Neural crest cell (in vitro differentiated cells): ENCODE measurements at places on chromosomes 12 and 14. TPM values are rescaled to one million over a fixed set of nuclear protein-coding genes. Genes with fewer than 3 reads are reported as not detected.

The GLIPR1L2 gene
- total RNA-seq = 0.40 and 0.98 TPM in 2 replicates

The TXNDC16 gene
- 11.1 and 11.5 TPM in 2 replicates for total RNA-seq

The MIS18BP1 gene
- total RNA-seq = 55.2 and 58.9 TPM in 2 replicates

The XRCC3 gene
- 50.8 and 53.6 TPM in 2 replicates for total RNA-seq

The SDR9C7 gene
- not detected in 2 replicates for total RNA-seq

The CD69 gene
- not detected in 2 replicates for total RNA-seq

The KRT85 gene
- total RNA-seq = not detected in 2 replicates

The CCDC196 gene
- total RNA-seq = not detected in 2 replicates

The KRT3 gene
- total RNA-seq = not detected in 2 replicates

The CTDSP2 gene
- total RNA-seq = 83.2 and 83.4 TPM in 2 replicates

The LALBA gene
- not detected in 2 replicates for total RNA-seq

The SLC35F4 gene
- 0.37 TPM in 1 of 2 replicates, not detected in the other for total RNA-seq

The AMIGO2 gene
- total RNA-seq = 4.8 and 5.4 TPM in 2 replicates

The SIX4 gene
- 5.2 and 6.1 TPM in 2 replicates for total RNA-seq

The KRT79 gene
- total RNA-seq = not detected in 2 replicates

The PTGDR gene
- total RNA-seq = not detected in 2 replicates

The BEGAIN gene
- total RNA-seq = 3.0 and 4.8 TPM in 2 replicates
